ENCODE measurements at places on chromosomes 12 and 14.

DNA sequence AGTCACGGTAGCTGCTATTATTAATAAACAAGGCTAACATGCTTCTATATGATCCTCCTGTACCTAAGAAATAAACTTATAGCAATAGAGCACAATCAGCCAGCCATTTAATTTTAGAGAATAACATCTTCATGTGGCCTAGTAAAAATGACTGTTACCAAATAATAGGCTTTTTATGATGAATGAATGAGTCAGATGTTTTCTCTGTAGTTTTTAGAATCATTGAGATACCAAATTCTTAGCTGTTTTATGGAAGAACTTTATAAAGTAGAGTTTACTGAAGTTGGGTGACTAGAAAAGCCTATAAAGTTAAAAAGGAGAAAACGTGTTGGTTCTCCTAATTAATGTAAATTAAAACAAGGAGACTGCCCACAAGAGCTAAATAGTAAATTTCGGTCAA is 40.7 kb downstream of the WNK1 start:
- peak; percentile 58 for DNase-seq

DNA sequence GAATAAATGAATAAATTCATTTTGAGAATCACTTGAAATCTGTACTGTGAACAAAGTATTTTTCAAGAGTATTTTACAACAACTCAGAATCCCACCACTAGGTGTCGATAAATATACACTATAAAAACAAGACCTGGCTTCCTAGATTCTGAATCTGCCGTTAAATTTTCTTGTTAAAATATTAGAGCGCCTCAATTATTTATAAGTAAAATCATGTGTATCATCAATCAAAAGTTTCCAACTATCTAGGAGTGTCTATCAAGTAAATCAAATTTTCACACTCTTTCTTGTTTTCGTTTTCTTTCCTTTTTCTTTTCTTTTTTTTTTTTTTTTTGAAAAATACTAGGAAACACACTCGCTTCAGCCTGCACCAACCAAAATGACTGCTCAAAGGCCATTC is 179.2 kb upstream of the DCN start:
- peak; percentile 48 for DNase-seq

GRCh38 chr12:95922231-95922630 is 20.2 kb downstream of the CCDC38 start:
- DNase-seq, result no peak

- no peak for DNase-seq
These were observed 618 bp upstream of the PGAM5 start for GRCh38 chr12:132710043-132710404.

DNA sequence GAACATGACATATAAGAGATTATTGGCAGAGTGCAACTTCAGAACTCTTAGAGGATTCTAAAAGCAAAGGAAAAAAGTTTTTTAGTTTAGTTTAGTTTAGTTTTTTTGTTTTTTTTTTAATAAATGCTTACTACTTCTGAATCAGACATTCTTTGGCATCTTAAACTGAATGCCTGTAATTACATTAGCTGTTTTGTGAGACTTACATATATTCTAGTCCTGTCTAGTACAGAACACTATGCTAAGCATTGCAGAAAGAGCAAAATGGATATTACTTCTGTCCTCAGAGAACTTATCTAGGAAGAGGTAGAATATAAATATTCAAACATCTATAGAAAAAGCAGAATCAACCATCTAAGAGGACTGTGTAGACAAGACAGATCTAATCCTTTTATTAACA is 133.2 kb downstream of the RAD51B start:
- DNase-seq, result no peak

DNA sequence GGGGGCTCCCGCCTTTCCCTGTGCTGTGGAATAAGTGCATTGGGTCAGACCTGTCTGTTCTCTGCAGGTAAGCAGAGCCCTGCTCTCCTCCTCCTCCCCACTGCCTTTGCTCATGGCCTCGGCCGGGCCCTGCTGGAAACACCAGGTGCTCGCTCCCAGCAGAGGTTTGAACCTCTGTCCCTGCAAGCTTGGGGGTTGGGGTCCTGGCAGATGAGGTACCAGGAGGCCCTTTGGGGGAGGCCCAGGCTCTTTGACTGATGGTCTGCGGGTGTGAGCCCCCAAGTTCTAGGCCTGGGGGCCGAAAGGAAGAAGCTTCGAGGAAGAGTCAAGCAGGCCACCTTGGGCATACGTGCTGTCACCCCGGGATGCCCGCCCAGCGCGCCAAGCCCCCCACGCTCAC is 22.1 kb upstream of the CEP170B start:
- DNase-seq, result no peak

DNA sequence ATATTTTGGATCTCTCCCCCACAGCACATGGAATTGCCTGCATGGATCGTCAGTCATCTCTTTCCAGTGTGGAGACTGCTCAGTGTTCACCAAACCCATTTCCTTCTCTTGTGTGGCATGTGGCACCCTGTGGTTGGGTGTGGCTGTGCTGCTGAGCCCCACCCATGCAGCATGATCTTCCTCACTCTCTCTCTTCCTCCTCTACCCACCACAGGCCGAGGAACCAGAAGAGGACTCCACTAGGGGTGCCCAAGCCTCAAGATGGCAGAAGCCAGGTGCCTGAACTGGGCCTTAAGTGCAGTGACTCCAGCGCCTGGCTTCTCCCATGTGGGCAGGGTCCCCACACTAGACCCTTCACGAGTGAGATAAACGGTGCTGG is 66.8 kb upstream of the GPR68 start:
- no peak for DNase-seq

- DNase-seq, result peak; percentile 34
These were observed 1.1 kb downstream of the RIMKLB start for GRCh38 chr12:8698879-8699278.

DNA sequence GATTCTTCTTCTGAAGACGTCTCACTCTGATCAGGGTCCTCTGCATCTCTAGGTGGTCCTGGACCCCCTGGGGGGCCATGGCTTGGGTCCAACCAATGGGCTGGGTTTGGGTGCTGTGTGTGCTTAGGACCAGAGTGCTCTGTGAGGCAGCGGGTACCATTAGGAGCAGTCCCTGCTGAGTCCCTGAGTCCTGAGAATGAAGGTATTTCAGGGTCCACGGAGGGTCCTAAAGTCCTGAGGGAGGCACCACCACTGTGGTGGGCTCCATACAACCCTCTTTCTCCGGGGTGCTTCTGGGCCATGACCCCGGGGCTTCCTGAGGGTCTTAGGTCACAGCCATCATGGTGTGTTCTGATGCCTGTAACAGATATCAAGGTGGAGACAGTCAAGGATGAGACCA is 1.0 kb downstream of the DNAJC14 start:
- DNase-seq, result no peak

GRCh38 chr14:95713596-95714371 is at the start of gene TCL1A:
TCL1A (minus strand) TSS chr14:95714125; CDS start chr14:95714066, 59 bp downstream.
- no peak for DNase-seq

DNA sequence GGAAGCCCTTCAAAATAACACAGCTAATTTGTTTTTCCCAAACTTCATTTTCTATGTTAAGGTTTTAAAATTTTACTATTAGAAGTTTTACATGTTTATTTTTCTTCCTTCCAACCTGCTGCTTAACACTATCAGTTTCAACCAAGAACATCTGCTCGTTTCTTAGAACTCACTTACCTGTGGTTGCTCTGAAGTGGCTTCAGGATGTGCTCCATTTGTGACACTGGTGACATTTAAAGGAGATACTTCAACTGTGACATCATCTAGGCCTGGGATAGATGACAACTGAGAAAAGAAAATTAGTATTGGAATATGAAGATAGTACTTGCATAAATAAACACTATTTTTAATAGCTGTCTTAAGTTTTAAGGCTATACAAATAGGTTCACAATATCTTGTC is 17.9 kb downstream of the WASHC3 start:
- no peak for DNase-seq

- no peak for DNase-seq
These were observed 48.0 kb upstream of the GPR68 start for GRCh38 chr14:91292491-91292890.

DNA sequence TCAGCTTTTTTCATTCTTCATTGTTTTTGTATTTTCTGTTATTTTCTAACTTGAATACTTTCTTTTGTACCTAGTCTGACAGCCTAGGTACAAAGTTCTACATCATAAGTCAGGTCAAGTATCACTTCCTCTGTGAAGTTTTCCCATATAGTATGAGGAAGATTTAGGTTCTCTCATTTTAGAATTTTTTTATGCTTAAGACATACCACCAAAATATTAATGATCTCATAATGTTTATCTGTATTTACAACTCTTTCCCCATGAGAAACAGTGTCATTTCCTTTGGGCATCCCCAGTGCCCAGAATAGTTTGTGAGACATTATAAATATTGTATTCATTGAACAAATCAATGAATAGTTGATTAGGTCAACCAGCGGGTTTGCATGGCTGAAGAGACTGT is 3.1 kb upstream of the ATF7IP start:
- DNase-seq, result no peak

- no peak for DNase-seq
These were observed 48.7 kb downstream of the BCAT1 start for GRCh38 chr12:24900196-24900595.

DNA sequence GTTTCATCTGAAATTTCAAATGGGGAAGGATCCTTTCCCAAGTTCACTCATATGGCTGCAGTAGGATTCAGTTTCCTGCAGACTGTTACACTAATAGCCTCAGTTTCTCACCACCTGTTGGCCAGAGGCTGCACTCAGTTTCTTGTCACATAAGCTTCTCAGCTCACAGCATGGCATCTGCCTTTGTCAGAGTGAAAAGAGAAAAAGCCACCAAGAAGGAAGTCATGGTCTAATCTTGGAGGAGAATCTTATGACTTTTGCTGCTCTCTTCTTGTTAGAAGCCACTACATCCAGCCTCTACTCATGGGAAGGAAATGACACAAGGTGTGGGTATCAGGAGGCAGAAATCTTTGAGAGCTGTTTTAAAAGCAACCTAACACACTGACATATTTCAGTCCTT is 39.4 kb upstream of the BTG1 start:
- no peak for DNase-seq

DNA sequence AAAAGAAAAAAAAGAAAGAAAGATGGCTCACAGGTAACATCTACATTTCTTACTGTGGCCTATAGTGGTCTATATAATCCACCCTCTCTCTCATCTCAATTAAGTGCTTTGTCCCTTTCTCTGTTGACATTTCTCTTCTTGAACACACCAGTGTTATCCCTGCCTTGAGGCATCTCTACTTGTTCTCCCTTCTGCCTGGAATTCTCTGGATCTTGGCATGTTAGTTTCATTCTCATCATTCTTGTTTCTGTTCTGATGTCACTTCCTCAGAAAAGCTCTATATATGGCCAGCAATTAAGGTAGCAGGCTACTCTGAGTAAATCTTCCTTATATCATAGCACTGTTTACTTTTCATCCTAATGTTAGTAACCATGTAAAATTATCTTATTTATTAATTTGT is 155.7 kb upstream of the PDZRN4 start:
- DNase-seq, result no peak

DNA sequence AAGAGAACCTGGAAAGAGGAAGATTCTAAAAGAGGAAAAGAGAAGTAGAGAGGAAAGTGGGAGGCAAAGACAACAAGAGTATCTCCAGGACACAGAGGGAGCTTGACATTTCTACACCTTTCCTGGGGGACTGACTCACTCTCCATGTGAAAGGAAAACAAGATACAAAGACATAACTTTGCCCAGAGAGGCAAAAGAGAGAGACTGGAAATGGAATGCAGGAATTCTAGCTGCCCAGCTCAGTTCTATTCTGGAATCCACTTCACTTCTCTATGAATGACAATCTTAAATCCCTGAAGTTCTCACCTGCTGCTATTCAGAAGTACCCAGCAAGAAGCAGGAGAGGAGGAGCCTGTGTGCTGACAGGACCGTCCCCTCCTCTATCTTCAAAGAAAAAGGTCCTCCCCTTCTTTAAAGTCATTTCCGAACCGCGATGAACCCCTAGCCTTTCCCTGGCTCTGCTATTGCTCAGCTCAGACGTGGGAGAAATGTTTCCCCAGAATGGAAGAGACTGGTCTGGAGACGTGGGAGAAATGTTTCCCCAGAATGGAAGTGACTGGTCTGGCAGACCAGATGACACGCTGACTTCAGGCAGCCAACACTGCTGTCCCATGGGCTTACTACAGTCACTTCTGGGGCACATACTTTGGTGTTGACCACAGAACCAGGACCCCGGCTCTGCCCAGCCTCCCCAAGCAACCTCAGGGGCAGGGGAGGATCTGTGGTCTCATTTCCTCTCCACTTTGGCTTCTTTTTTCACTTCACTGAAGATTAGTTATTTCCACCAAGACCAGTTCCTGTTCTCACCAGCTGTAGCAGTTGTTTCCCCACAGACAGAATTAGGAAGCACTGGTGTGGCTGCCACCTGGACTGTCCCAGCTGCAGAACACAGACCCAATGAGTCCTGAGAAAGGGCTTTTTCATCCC is 8.3 kb downstream of the FMNL3 start:
- no peak for DNase-seq

- DNase-seq, result no peak
These were observed 22.3 kb downstream of the HDAC7 start for GRCh38 chr12:47797441-47797840.

- DNase-seq, result peak; percentile 35
These were observed 386 bp downstream of the LIN52 start for GRCh38 chr14:74085047-74085637.

DNA sequence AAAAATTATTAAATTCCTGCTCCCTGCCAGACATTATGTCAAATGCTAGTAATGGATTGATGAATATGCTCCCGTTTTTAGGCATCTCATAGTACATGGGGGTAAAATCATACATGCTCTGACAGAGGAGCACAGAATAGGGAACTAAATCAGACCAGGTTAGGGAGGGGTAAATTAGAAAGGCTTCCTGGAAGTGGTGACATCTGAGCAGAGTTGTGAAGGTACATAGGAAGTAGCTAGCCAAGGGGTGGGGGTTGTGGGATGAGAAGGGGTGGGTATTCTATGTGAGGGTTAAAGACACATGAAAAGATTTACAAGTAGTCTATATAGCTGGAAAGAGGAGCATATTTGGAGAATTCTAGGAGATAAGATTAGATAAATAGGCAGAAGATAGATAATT is 171.7 kb upstream of the FBXO33 start:
- no peak for DNase-seq

- DNase-seq, result no peak
These were observed 24.9 kb downstream of the FBRSL1 start for GRCh38 chr12:132514838-132515237.

GRCh38 chr14:54117924-54118323 is 161.3 kb upstream of the BMP4 start:
- DNase-seq, result no peak

DNA sequence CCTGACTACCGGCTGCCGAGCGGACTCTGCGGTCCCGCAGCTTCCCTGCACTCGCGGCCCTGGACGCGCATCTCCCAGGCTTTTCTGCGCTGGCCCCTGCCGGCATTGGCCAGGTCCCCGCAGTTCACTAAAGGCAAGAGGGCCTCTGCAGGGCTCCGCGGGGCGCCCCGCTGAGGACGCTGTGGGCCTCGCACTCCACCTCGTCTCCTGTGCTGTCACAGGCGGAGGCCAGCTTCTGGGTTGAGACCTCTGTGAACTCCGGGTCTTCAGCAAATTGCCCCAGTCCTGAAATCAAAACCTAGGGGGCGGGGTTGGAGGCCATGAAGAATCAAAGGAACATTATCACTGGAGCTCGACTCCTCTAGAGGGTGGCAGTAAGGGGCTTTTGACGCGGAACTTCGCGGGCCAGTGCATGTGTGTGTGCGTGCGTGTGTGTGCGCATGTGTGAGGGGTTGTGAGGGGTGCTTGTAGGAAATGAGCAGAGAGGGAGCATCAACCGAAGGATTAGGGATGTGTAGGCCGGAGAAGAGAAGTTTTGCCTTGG is 68.5 kb upstream of the CAPRIN2 start:
- no peak for DNase-seq

- DNase-seq, result no peak
These were observed 152.3 kb upstream of the DAAM1 start for GRCh38 chr14:59036134-59036533.

Data from HCEC 1CT (cell line).